ENCODE measurements at places on chromosomes 5 and 9.
A peak's percentile ranks its signal among the peaks of the same experiment; 100 is the strongest.

GRCh38 chr5:155303120-155303519, 289.6 kb downstream of the KIF4B start:
- no peaks in the 10 kb centered on the region for H3K4me1 ChIP-seq
- H3K27ac ChIP-seq = no peak overlapping the region
- no peaks in the 10 kb centered on the region for H3K27me3 ChIP-seq
- H3K4me3 ChIP-seq = no peak overlapping the region
- no peaks in the 10 kb centered on the region for H3K36me3 ChIP-seq

- no peak overlapping the region for H3K27ac ChIP-seq
- no peak for ATAC-seq
Measured at GRCh38 chr9:69970001-69970533, 73.6 kb upstream of the MAMDC2 start.

- H3K27ac ChIP-seq = no peak overlapping the region
- peak; percentile 68 for ATAC-seq
- H3K4me3 ChIP-seq = no peak overlapping the region
- H3K27me3 ChIP-seq = no peaks in the 10 kb centered on the region
Measured at GRCh38 chr5:53080271-53080670, 29.3 kb downstream of the MOCS2 start.

- no peaks in the 10 kb centered on the region for H3K27me3 ChIP-seq
- H3K4me1 ChIP-seq = peaks cover 8% of the 10 kb centered on the region
Measured at GRCh38 chr9:92650839-92651621, 18.9 kb downstream of the IPPK start.

- H3K4me3 ChIP-seq = peak overlapping the region; percentile 70
- no peaks in the 10 kb centered on the region for H3K27me3 ChIP-seq
- ATAC-seq = peak; percentile 92
- peaks cover 64% of the 10 kb centered on the region for H3K4me1 ChIP-seq
- peaks cover 100% of the 10 kb centered on the region for H3K36me3 ChIP-seq
Measured at GRCh38 chr5:170269579-170269978, 28.0 kb downstream of the LCP2 start.

GRCh38 chr9:88587182-88587581, 52.2 kb downstream of the NXNL2 start:
- no peaks in the 10 kb centered on the region for H3K27me3 ChIP-seq
- H3K4me1 ChIP-seq = no peaks in the 10 kb centered on the region
- no peaks in the 10 kb centered on the region for H3K36me3 ChIP-seq

DNA sequence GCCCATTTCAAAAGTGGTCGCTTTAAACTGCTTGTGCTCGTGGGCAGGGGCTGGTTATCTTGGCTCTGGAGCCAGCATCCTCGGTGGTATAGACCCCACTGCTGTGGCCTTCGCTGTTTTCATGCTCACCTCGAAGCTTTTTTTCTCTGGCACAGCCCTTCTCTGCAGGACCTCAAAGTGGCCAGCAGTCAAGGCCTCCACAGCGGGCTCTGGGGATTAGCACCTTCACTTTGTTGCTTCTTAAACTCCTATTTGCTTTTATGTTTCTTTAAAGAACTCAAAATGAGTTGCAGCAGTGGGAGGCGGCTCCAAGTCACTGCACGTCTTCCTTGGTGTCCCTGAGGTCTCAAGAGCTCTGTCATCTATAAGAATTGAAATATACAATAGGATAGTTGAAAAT, 165.1 kb downstream of the CACNA1B start:
- no peaks in the 10 kb centered on the region for H3K4me1 ChIP-seq
- H3K36me3 ChIP-seq = no peaks in the 10 kb centered on the region
- no peak overlapping the region for H3K27ac ChIP-seq

DNA sequence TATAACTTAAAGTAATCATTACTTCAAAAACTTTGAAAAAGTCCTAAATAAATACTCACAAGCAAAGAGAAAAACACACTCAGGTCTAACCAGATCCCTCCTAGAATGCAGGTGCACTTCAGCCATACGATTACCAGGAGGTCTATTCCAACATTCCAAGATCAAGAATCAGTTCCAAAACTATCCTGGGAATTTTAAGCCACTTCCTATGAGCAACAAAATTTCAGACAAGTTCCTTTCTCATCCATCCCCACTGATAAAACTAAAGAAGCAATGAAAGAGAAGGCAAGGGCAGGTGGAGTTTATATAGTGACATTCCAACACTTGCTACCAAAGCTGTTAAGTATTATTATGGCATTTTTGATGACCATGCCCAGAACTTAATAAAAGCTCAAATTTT, 29.6 kb downstream of the MLLT3 start:
- no peak overlapping the region for H3K4me3 ChIP-seq
- H3K27me3 ChIP-seq = no peaks in the 10 kb centered on the region
- H3K4me1 ChIP-seq = peaks cover 5% of the 10 kb centered on the region
- H3K27ac ChIP-seq = no peak overlapping the region

GRCh38 chr5:127695346-127695745, 7.8 kb upstream of the CCDC192 start:
- no peak overlapping the region for H3K27ac ChIP-seq
- no peaks in the 10 kb centered on the region for H3K4me1 ChIP-seq
- no peaks in the 10 kb centered on the region for H3K36me3 ChIP-seq
- no peak overlapping the region for H3K4me3 ChIP-seq

- H3K36me3 ChIP-seq = peaks cover 15% of the 10 kb centered on the region
- peaks cover 53% of the 10 kb centered on the region for H3K4me1 ChIP-seq
- H3K27me3 ChIP-seq = no peaks in the 10 kb centered on the region
- H3K4me3 ChIP-seq = no peak overlapping the region
Measured at GRCh38 chr5:14775857-14776256, 95.7 kb downstream of the ANKH start.

GRCh38 chr5:143041-143440, 48.3 kb upstream of the LRRC14B start:
- ATAC-seq = no peak
- H3K36me3 ChIP-seq = no peaks in the 10 kb centered on the region
- peaks cover 19% of the 10 kb centered on the region for H3K27me3 ChIP-seq
- H3K4me1 ChIP-seq = no peaks in the 10 kb centered on the region
- no peak overlapping the region for H3K4me3 ChIP-seq

DNA sequence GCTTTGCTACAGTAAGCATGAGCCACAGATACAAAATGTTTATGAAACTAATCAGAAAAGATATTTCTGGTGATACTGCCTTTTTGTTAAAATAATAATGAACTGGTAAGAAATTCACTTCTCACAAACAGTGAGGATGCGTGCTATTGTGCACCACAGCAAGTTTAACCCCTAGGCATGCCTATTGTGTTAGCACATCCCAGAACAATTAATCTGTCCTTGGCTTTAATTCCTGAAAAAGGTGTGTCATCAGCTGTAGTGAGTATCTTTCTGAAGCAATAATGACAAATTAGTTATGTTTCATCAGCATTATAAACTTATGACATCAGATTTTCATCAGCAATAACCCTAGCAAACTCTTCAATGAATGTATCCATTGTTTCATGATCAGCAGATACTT, 1307.2 kb downstream of the EFNA5 start:
- no peaks in the 10 kb centered on the region for H3K27me3 ChIP-seq
- H3K27ac ChIP-seq = no peak overlapping the region
- no peaks in the 10 kb centered on the region for H3K4me1 ChIP-seq
- no peak overlapping the region for H3K4me3 ChIP-seq
- H3K36me3 ChIP-seq = no peaks in the 10 kb centered on the region
- no peak for ATAC-seq

Measured in activated T-helper 17 cell treated with anti-CD3 and anti-CD28 coated beads, Interleukin-2, amount 50 U/mL, for 72 hours (primary cell).